ENCODE measurements at places on chromosomes 11 and 22.

GRCh38 chr11:57562596-57562995 is 4.9 kb downstream of the UBE2L6 start:
- DNase-seq, result no peak

DNA sequence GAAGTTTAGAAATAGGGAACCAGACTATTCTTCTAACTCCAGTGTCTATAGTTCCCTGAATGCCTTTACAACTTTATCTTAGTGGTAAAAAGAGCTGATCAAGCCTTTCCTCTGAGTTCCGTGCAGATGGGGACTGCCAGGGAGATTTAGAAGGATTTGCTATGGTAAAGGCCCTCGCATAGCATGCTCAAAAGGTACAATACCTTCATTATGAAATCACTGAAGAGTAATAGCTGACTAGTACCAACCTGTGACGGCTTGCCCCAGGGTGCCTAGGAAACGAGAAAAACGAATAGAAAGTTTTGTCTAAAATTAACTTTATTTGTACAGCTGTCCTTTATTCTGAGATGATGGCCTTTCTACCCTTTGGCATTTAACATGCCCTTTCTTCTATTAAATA is 150.1 kb upstream of the ARHGAP42 start:
- no peak for DNase-seq

- no peak for DNase-seq
These were observed 8.8 kb downstream of the ATP5MG start for GRCh38 chr11:118410055-118410745.

DNA sequence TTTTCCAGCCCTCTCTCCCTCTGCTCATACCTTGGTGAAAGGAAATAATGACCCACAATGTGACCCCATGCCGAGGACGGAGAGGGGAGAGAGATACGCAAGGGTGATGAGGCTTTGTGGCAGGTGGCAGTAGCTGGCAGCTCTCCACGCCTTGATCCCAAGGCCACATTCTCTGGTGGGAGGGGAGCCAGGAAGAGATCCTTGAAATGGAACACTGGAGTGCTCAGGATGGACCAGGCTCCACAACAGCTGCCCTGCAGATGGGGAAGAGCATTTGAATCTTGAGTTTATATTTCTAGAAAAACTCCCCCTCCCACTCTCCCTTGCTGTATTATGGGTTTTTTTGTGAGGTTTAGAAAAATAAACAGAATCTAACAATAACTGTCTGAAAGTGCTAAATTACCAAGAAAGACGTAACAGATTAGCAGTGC is 61.6 kb upstream of the CDON start:
- no peak for DNase-seq

DNA sequence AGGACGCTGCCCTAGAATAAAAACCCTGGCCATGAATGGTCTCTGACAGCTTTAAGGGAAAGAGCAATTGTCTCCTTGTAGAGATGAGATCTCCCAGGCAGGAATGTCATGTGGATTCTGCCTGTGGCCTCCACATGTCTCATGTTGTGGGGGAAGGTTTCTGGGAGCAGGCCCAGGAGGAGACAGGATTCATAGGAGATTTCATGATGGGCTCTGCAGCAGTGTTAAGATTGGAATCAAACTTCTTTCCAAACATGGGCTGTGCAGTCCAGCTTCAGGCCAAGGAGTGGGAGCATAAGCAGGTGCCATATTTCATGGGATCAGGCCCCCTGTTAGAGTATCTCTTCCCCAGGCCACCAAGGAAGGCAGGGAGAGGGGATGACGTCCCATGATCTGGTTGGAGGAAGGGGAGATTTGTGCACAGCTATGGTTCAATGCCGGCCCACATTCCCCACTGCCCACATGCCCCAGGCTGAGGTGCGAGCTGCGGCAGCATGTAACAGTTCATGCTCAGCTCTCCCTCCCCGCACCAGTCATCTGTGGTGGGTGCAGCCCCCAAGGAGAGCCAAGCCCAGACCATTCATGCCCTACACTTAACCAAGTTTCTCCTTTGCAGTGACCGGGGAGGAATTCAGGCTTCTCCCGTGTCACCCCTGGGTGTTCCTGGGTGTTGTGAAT is 42.5 kb downstream of the LMO1 start:
- no peak for DNase-seq

GRCh38 chr11:19242179-19242932 is 1.6 kb upstream of the E2F8 start:
- DNase-seq, result no peak

GRCh38 chr11:24820541-24820940 is 323.7 kb downstream of the LUZP2 start:
- DNase-seq, result no peak

- DNase-seq, result peak; percentile 27
These were observed 129.7 kb downstream of the ST3GAL4 start for GRCh38 chr11:126485021-126485792.

GRCh38 chr11:123206791-123207434 is 11.9 kb upstream of the CLMP start:
- no peak for DNase-seq

GRCh38 chr11:93737904-93738612 is 3.2 kb downstream of the TAF1D start:
- DNase-seq, result no peak

DNA sequence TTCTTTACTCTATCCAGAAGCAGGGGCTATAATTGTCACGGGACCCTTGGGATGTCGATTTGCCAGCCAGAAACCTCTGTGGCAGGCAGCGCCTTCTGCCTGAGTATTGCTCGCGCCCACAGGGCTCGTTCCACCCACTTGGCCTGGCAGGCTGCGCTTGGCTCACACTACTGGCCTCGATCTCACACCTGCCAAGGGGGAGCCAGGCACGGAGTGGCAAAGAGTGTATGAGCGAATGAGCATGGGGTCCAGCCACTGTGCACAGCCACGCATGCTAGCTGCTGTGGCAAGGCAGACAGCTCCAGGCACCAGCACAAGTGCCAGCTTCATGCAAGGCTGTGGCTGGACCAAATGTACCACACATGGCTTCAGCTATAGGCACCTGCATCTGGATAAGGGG is 599.8 kb downstream of the DLG2 start:
- DNase-seq, result no peak

DNA sequence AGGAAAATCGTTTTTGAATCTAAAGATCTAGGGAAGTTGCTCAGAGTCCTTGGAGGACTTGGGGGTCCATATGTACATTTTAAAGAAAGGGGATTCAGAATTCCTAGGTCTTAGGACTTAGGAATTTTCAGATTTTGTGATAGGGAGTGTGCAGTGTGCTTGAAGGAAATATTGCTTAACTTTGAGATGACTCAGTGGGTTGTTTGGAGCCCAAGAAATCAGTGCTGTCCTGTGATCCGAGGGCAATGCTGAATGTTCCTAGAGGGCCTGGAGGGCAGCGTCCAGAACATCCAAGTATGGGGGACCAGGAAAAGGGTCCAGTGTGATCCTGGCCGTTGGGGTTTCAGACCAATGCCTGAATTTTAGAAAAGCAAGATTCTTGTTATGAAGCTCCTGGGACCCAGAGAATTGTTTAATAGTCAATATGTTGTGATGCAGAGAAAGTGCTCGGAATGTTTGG is 3.1 kb upstream of the IGF2 start:
- no peak for DNase-seq

GRCh38 chr11:9052316-9052715 is 39.1 kb downstream of the SCUBE2 start:
- DNase-seq, result no peak

DNA sequence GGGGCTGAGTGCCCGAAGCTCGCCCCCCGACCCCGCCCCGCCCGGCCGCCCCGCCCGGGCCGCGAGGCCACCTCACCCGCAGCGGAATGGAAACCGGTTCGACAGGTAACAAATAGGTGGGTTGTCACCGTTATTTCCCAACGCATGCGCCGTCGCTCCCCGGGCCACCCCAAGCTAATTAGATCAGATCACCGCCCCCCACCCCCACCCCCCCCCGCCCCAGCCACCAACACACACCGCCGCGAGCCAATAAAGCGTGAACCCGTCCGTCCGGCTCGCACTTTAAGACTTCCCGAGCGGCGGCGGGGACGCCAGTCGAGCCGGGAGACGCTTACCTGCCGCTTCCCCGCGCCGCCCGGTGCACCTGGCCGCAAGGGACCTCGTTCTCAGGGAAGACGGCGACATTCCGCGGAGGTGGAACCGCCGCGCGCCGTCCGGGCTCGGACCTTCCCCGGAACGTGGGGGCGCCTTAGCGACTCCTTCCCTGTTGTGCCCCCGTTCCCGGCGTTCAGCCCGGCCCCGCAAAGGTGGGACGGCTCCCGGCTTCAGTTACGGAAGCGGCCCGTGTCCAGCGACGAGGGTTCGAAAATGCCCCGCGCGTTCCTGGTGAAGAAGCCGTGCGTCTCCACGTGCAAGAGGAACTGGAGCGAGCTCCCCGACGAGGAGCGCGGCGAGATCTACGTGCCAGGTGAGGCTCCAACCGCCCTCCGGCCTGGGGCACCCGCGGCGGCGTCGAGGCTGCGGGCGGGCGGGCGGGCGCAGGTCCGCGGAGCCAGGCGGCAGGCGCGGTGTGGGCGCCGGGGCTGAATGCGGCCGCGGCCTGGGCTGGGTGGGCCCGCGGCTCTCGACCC is at the start of gene OVOL1:
Gene OVOL1, plus strand, starts transcription at position 278 of the 851 bp plus-strand sequence. Its CDS starts 311 bp downstream, at position 589.
- DNase-seq, result no peak

DNA sequence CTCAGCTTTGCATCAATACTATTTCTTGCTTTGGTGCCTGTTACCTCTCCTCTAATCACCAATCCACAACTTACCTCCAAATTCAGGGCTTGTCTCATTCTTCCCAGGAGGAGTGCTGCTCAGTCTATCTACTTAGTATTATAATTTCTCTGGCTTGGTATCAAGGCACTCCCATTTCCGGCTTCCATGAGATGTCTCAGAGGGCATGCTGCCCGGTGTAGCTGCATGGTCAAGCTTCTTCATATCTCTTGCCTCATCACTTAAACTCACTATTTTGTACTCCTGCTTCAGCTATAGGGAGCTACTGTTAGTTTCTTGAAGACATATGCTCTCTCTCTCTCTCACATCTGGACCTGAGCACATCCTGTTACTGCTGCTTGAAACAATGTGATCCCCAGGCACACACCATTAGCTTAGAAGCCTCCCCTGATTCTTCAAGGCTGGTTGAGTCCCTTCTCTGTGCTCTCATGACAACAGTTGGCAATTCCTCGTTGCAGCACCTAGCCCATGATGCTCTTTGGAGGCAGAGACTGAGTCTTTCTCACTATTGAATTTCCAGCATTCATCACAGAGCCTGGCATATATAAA is 182.8 kb upstream of the SYN3 start:
- DNase-seq, result no peak

- DNase-seq, result no peak
These were observed 391.9 kb upstream of the CADM1 start for GRCh38 chr11:115896084-115896483.

GRCh38 chr22:32364210-32364609 is 6.5 kb downstream of the RFPL3 start:
- no peak for DNase-seq

DNA sequence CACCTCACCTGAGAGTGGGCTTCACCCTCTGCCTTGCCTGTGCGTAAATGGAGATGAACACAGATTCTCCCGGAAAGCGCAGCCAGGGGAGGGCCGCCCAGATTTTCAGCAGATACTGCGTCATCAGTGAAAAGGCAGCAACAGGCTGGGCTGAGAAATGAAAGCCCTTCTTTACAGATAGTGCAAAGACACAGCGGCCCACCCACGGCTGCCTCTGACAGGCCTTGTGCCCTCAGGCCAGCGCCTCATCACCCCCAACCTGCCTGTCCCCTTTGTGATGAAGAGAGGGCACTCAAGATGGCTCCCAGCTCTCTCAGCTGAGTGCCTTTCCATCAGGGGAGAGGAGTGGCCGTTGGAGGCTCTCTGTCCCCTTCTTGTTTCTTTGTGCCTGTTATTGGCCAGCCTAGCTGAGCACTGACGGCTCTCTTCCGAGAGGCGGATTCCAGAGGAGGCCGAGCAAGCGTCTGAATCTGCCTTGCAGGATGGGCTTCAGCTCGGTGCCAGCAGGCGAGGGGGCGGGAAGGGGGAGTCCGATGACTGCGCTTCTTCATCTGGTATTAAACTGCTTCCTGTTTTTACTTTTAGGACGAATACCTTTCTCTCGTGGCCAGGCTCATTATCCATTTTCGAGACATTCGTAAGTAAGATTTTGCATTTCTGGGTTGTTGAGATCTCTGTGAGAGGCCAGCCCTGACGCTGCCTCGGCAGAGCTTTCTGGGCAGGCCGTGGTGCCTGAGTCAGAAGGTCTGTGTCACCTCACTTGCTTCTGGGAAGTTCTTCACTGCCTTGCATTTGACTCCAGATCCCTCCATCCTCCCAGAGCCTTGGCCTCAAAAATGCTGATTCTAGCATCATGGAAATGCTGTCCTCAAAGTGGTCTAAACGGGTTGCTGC is 43.7 kb downstream of the MED15 start:
- DNase-seq, result no peak

DNA sequence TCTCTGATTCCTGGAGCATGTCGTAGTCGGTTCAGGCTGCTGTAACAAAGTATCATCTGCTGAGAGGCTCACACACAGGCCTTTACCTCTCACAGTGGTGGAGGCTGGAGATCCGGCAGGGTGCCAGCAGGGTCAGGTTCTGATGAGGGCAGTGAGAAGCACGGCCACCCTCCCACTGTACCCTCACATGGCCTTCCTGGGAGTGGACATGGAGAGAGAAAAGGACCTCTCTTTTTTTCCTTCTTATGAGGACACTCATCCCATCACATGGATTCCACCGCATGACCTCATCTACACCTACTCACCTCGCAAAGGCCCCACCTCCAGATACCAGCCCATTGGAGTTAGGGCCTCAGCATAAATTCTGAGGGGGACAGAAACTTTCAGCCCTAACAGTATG is 99.5 kb downstream of the BCR start:
- DNase-seq, result no peak

- no peak for DNase-seq
These were observed 883 bp upstream of the VPREB3 start for GRCh38 chr22:23754980-23755636.

DNA sequence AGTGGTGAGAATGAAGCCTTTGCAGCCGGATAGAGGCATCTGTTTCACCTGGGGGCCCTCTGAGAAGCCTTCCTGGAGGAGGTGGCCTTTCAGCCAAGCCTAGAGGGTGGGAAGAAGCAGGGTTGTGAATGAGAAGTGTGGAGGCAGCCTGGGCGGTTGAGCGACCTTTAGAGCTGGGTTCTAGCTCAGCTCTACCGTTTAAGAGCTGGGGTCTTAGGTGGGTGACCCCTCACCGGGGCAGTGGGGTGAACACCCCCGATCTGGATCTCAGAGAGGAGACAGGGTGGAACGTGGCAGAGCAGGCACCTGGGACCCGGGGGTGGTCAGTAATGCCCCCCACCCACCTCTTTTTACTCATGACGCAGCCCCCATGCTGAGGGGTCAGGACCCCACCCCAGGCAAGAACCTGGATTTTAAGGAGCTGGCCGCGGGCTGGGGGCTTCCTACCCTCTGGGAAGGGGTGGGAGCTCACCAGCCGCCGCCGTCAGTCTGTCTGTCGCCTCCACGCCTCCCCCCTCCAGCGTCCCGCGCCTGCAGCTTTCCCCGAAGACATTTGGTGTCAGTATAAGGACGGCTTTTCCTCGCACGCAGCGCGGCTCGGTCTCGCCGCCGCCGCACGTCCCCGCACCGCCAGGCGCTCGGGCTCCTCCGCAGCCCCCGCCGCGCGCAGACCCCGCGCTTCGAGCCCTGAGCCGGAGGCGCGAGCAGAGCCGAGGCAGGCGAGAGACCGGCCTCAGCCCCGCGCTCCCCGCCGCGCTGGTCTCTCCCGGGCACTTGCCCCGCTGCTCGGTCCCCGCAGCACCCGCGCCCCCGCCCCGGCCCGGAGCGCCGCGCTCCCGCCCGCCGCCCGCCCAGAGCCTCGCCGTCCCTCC is 13.3 kb upstream of the CACNA1I start:
- DNase-seq, result no peak

GRCh38 chr11:1478011-1478410 is 8.6 kb downstream of the MOB2 start:
- DNase-seq, result no peak

- DNase-seq, result no peak
These were observed 177.9 kb upstream of the CADM1 start for GRCh38 chr11:115682101-115682500.

GRCh38 chr11:46105134-46105628 is 16.1 kb downstream of the PHF21A start:
- no peak for DNase-seq

All from Kasumi-1 (cell line).